ENCODE measurements at places on chromosomes 11 and 22.

GRCh38 chr11:27238811-27239210 is 124.2 kb downstream of the CCDC34 start:
- no peak for DNase-seq

- DNase-seq = no peak
Measured at GRCh38 chr22:26681395-26681821, 24.0 kb downstream of the MIAT start.

- no peak for DNase-seq
Measured at GRCh38 chr11:133889893-133890292, 44.6 kb upstream of the SPATA19 start.

GRCh38 chr11:36381015-36381360 is 84.9 kb downstream of the PRR5L start:
- peak; percentile 44 for DNase-seq

DNA sequence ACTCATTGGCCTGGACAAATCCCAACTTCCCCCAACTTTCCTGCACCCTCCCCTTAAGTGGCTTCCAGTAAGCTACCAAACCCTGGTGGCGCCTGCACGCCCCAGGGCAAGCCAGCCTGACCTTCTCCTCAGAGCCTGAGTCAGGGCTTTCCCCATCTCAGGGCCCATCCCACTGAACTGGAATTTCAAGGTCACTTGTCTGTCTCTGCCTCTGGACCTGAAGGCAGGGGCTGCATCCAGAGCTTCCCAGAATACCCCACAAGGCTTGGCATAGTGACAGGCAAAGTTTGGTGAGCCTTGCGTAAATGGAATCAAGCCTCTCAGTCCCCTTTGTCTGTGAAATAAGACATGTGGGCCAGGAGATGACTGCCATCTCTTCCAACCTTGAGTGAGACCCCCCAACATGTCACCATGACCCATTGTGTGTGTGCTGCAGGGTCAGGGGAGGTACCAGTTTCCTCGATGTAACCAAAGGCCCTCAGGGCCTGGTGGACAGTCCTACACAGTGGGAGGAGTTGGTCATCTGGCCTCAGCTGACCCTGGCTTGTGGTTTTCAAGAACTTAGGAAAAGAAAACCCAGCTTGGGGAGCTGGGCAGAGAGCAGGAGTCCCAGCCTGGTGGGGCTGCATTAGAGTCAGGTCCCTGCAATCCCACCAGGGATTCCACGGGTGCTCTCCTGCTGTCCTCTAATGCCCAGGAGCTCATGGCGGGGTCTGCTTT is 8.9 kb downstream of the ALX4 start:
- DNase-seq = no peak

- no peak for DNase-seq
Measured at GRCh38 chr11:70421123-70421522, 22.8 kb downstream of the CTTN start.

GRCh38 chr22:23769321-23769965 is 1.7 kb upstream of the CHCHD10 start:
- DNase-seq = no peak

DNA sequence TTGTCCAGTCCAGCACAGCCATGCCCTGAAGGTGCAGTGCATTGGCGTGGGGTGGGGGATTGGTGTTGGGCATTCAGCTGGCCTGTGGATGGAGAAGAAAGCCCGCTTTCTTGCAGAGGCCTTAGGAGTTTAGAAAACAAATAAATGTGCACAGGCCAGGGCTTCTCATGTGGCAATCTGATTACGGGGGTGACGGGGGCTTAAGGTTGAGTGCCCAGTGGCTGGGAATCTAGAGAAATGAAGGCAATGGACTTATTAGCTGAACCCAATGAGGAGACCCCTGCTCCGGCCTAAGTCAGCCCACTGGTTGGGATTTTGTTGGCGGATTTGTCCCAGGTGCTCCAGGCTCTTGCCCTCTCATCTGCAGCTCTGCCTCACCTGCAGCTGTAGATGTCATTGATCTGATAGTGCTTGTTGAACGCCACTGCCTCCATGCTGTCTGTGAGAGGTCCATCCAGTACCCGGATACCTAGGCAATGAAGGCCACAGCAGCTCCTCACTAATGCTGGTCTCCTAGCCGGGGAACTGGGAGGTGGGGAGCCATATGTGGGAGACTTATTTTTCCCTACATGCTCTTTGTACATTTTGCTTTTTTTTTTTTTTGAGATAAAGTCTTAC is 6.2 kb downstream of the PCSK7 start:
- no peak for DNase-seq

- no peak for DNase-seq
Measured at GRCh38 chr11:111879637-111879960, 258 bp downstream of the CFAP68 start.

- DNase-seq = no peak
Measured at GRCh38 chr22:23501261-23501619, 78.8 kb downstream of the IGLL1 start.

GRCh38 chr11:131495423-131495822 is 125.0 kb downstream of the NTM start:
- no peak for DNase-seq

GRCh38 chr11:110565357-110566336 is 135.9 kb downstream of the FDX1 start:
- no peak for DNase-seq

GRCh38 chr11:58924230-58924629 is 15.1 kb upstream of the GLYATL1 start:
- DNase-seq = no peak

- DNase-seq = no peak
Measured at GRCh38 chr22:20220629-20221026, 47.5 kb downstream of the RTN4R start.

- no peak for DNase-seq
Measured at GRCh38 chr11:69209038-69209350, 53.3 kb downstream of the SMIM38 start.

- no peak for DNase-seq
Measured at GRCh38 chr22:39851606-39852315, 41.8 kb downstream of the ENTHD1 start.

- DNase-seq = no peak
Measured at GRCh38 chr11:73969091-73969490, 13.6 kb downstream of the UCP2 start.

- no peak for DNase-seq
Measured at GRCh38 chr11:113603277-113604059, 102.6 kb downstream of the TMPRSS5 start.

- DNase-seq = no peak
Measured at GRCh38 chr11:95455228-95455970, 224.4 kb upstream of the SESN3 start.

DNA sequence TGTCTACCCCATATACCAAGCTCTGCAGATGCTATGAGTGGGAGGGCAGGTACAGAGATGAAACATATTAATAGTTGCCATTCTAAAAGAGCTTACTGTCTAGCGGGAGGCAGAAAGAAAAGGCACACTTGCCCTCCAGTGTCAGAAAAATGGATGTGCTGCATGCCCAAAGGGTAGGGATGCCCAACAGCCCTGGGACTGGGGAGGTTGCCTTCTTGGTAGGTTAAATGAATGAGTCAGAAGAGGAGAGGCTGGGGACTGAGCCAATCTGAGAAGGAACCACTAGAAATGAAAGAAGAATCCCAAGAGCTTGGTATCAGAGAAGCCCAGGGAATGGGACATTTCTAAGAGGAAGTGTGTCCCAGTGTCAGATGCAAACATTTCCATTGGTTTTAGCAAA is 1.2 kb downstream of the BIRC3 start:
- peak; percentile 83 for DNase-seq

DNA sequence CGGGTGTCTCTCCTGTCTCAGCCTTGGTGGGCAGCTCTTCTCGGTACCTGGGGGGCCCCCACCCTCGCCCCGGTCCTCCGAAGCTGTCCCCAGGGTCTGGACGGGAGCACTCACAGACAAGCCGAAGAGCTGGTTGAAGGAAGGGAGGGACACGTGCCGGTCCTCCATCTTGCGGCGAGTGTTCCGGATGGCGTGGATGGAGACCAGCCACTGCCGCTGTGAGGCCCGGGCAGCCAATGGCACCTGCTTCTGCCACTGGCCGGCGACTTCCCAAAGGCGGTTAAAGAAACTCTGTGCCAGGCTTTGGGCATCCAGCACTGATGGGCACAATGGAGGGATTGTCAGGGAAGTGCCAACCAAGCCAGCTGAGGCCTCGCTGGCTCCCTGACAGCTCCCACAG is 18.7 kb downstream of the PPM1F start:
- no peak for DNase-seq

DNA sequence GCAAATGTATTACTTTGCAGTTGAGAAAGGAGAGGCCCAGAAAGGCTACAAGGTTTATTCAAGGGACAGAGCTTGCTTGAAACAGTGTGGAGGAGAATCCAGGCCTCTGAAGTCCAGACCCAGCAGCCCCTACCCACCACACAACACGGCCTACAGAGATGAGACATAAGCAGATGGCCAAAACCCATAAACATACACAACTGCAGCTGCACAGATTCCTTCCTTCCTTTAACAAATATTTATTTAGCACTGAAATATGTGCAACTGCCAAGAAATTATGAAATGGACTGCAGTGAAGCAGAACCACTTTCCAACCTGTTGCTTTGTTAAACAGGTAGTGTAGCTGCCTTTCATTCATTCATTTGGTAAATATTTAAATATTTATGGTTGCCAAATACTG is 122.3 kb downstream of the SPATA19 start:
- DNase-seq = no peak

DNA sequence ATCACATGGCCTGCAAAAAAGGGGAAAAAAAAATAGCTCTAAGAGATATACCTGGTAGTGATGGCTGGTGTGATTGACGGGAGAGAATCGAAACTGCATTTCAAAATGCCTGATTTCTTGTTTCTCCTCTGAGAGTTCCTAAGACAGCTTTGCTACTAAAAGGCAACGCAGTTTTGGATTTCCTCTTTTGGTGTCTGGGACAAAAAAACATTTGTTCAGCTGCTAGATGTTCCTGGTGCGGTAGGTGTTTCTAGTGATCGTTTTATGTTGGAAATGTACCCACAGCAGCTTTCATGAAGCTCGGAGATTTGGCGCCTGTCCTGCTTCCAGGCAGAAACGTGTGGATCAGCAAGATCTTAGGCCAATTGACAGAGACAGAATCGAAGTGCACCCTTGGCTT is 18.1 kb downstream of the P2RX3 start:
- no peak for DNase-seq

DNA sequence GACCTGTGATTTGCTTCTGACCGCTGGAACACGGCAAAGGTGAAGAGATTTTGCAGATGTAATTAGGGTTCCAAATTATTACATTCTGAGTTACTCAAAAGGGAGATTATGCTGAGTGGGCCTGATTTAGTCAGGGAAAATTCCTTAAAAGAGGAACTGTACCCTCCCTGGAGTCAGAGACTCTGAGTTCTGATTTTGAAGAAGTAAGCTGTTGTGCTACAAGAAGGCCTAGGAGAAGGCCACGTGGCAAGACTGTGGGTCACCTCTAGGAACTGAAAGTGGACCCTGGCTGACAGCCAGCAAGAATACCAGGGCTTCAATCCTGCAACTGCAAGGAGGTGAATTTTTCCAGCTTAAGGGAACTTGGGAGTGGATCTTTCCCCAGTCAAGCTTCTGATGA is 45.3 kb downstream of the CHRDL2 start:
- no peak for DNase-seq

GRCh38 chr22:31495343-31495742 is 993 bp upstream of the SFI1 start:
- no peak for DNase-seq

- no peak for DNase-seq
Measured at GRCh38 chr11:61639816-61640443, 40.3 kb upstream of the DAGLA start.

DNA sequence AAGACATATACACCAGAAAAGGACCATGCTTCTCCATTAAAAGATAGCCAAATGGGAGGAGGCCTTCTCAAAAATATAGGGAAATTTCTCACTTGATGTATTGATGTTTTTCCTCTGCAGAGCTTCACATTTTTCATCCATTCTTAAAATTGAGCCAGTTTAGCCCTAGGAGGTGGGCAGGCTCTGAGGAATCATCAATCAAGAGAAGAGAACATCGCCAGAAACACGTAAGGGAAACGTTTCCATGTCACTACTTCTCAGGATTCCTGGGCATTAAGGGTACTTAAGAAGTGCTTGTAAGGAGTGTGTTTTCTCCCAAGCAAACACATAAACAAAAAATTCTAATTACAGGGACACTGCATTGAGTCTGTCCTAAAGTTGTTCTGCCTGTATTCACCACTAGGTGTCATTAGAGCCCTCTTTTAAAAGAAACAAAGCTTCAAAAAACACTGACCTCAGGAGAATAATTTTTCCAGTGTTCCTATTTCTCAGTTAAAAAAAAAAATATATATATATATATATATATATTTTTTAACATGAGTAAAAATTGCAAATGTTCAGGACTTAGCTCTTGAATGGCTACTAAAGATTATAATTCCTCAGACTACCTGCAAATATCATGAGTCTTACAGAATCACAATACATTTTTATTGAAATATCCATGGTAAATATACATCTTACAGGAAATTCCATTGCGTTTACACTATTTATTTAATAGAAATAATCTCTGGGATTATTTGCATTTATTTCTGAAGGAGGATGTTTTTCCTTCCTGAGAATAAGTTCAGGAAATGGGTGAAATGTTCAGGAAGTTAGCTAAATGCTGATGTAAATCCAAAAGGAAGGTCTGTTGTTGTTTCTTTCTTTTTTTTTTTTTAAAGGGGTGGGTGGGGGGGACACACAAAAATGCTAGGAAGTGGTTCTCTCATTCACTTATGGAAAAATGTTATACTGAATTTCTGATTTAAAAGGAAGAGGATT is 16.0 kb downstream of the FZD4 start:
- peak; percentile 44 for DNase-seq

DNA sequence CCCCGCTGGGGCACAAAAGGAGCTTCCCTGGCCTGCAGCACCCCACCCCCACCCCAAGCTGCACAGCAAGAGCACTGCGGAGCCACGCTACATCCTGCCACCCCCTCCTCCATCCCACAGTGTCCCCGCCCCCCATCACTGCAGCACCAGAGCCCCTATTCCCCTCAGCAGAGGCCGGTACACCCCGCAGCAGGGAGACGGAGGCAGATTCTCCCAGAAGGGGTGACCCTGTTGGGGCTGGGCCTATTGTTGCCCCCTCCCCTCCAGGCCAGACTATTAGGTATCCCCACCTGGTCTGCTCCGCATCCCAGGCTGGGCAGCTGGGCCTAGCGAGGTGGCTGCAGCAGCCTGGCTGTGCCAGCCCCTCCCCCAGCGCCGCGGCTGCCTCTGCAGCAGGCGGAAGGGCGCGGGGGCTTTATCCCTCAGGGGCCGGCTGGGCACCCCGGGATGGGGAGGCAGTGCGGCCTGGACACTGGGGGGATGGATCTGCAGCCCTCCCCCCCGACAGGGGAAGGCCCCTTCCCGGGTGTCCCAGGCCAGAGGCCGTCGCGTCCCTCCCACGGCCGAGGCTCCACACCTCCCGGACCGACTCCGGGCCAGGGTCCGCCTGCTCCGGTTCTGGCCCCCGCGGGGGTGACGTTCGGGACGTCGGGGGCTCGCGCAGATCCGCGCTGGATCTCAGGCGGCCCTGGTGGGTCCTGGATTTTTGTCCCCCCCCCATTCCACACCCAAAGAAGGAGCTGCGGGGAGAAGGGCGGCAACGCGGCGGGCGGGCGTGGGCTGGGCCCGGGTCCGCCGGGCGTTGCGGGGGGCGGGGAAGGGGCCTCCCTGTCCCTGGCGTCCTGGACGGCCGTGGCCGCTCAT is 943 bp downstream of the DUSP8 start:
- DNase-seq = no peak

GRCh38 chr11:69534166-69534530 is 52.7 kb downstream of the LINC01488 start:
- no peak for DNase-seq

- peak; percentile 70 for DNase-seq
Measured at GRCh38 chr11:47161134-47161854, 15.4 kb downstream of the ARFGAP2 start.

- no peak for DNase-seq
Measured at GRCh38 chr11:69113226-69113625, 42.5 kb upstream of the SMIM38 start.

GRCh38 chr11:68564261-68564660 is 103.7 kb downstream of the PPP6R3 start:
- DNase-seq = no peak

All from activated CD4-positive, alpha-beta T cell treated with anti-CD3 and anti-CD28 coated beads, Interleukin-2, Interleukin-6, amounts not matched to agents 100 ng/mL and 50 ng/mL, durations not matched to agents 16 hours and 8 hours (primary cell).